AG09319 (cell line): ENCODE measurements at places on chromosomes 5 and 9.

DNA sequence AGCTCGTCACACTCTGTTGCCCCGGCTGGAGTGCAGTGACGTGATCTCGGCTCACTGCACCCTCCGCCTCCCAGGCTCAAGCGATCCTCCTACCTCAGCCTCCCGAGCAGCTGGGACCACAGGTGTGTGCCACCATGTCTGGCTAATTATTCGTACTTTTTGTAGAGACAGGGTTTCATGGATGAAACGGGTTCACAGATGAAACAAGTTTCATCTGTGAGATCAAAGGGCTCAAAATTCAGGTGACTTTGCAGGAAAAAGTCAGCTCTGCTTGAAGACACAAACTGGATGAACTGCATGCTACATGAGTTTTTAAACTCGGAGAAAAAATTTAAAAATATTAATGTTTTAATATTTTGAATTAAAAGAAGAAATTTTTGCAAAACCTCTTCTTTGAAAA lies 24.5 kb downstream of the ABHD17B start:
- DNase-seq = no peak

DNA sequence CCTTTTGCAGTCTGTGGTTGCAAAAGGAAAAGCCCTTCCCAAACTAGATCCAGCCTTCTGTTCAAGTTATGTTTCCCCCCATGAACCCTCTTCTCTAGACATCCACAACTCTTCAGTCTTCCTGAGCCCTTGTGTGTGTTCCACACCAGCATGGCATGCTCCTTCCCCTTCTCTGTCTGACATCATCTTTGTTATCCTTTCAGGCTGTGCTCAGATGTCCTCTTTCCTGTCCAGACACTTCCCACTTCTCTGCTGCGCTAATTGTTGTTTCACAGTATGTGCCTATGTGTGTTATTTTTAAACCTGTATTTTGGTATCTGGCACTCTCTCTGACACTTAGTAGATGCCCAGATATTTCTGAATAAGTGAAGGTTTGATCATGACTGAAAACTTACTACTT lies 38.2 kb downstream of the FOCAD start:
- DNase-seq = no peak

- DNase-seq = no peak
Measured at GRCh38 chr5:164975986-164976385, 1470.6 kb downstream of the MAT2B start.

GRCh38 chr5:138635265-138635664 lies 60.1 kb upstream of the HSPA9 start:
- no peak for DNase-seq

DNA sequence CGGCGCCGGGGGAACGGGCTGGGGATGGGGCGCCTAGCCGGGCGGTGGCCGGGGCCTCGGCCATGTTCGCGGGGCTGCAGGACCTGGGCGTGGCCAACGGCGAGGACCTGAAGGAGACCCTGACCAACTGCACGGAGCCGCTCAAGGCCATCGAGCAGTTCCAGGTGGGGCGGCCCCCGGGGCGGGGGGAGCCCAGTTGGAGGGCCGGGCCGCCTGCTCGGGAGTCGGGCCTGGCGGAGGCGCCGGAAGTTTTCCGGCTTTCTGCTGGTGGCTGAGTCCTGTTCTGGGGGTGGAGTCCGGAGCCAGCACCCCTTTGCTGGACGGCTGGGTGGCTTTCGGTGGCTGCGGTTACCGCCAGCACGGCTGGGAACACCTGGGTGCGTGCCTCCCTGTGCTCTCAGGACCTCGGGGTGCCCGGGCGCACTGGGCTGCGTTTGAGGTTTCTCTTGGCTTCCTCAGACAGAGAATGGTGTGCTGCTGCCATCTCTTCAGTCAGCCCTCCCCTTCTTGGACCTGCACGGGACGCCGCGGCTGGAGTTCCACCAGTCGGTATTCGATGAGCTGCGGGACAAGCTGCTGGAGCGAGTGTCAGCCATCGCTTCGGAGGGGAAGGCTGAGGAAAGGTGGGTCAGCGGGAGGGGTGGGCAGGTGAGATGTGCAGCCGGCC lies 454 bp downstream of the NELFB start:
- no peak for DNase-seq

DNA sequence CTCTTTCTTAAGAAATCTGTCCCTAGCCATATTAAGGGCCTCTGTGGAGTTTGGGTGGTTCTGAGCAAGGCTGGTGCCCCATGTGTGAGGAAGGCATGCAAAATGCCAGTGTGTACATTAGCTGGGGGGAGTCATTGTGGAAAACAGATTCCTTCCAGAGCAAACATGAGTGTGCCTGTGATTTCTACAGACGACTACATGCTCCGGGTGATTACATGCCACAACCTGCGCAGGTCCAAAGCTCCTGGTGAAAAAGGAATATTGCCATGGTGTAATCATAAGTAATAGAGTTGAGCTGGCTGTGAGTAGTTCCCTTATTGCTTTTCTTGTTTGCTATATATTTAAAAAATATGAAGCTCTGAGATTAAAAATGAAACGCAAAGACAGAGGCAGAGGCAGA lies 102.1 kb downstream of the ACER2 start:
- no peak for DNase-seq

DNA sequence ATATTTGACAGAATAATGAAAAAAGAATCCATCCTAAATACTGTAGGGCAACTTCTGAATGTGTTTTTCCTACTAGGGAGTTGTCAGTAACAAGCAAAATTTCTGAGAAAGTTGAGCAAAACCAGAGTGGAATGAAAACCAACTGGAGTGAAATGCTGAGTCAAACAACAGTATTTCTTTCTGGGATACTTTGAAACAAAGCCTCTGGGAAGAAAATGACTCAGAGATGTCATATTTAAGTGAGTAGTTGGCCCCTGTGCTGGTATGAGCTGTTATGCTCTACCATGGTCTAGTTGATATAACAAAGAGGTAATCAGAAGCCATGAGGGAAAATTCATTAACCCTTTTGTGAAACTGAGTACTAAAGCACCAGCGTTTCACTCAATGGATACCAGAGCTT lies 372.1 kb upstream of the C9orf72 start:
- no peak for DNase-seq

GRCh38 chr9:7899753-7900152 lies 100.2 kb upstream of the DMAC1 start:
- no peak for DNase-seq

DNA sequence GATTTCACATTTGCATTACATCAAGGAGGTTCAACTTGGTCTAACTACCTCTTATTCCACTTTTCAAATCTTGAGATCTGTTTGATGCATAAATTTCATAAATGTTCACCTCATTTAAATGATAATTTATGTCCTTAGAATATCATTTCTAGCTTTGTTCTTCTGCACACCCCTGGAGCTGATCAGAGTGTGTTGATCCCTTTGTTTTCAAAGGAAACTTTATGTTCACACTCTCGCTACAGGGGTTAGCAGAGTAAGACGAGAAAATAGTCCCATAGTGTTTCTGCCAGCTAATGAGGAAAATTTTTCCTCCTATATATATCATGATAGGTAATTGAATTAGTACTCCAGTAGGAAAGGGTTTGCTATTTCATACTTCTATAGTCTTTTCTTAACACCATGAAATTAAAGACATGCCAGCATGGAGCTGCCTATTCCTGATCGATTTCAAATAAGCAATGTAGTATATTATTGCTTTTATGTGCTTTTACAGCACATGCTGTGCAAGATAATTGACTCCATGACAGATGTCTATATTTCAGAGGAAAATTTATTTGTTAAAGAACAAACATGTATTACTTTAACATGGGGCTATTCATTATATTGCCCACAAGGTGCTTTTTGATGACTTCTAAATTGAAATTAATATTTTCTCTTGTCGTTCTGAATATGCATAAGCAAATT lies 4.8 kb upstream of the PAM start:
- DNase-seq = no peak
